ENCODE measurements at places on chromosomes 11 and 22. TPM values are rescaled to one million over a fixed set of nuclear protein-coding genes. Genes with fewer than 3 reads are reported as not detected.

EHF gene
- polyA plus RNA-seq, result not detected

CCDC116 gene
- polyA plus RNA-seq, result not detected

KRTAP5-7 gene
- not detected for polyA plus RNA-seq

OR8G1 gene
- polyA plus RNA-seq, result not detected

PNPLA5 gene
- 2.3 TPM for polyA plus RNA-seq

ARHGAP20 gene
- 0.05 TPM for polyA plus RNA-seq

KDM4E gene
- polyA plus RNA-seq, result not detected

RHOD gene
- 13.8 TPM for polyA plus RNA-seq

FOLH1 gene
- 0.32 TPM for polyA plus RNA-seq

THAP12 gene
- polyA plus RNA-seq, result 24.7 TPM

PIWIL4 gene
- polyA plus RNA-seq, result 0.23 TPM

MAP6 gene
- polyA plus RNA-seq, result 0.31 TPM

PRODH gene
- polyA plus RNA-seq, result 10.0 TPM

SLC25A18 gene
- 1.2 TPM for polyA plus RNA-seq

TNNI2 gene
- polyA plus RNA-seq, result not detected

CSNK2A3 gene
- 0.33 TPM for polyA plus RNA-seq

CLDN5 gene
- polyA plus RNA-seq, result 3.9 TPM

CYP2D6 gene
- 1.2 TPM for polyA plus RNA-seq

RHOG gene
- 23.2 TPM for polyA plus RNA-seq

APOA5 gene
- not detected for polyA plus RNA-seq

APOC3 gene
- not detected for polyA plus RNA-seq

KRTAP5-11 gene
- not detected for polyA plus RNA-seq

INS gene
- not detected for polyA plus RNA-seq

LRRC32 gene
- 0.58 TPM for polyA plus RNA-seq
